ENCODE measurements at places on chromosomes 13 and 19.
A peak's percentile ranks its signal among the peaks of the same experiment; 100 is the strongest.

- no peak for DNase-seq
These were observed 798 bp upstream of the COX6B2 start for GRCh38 chr19:55355213-55355821.

GRCh38 chr13:44425815-44426078 is 52.1 kb downstream of the SERP2 start:
- DNase-seq, result no peak

GRCh38 chr19:16587833-16588823 is 15.9 kb upstream of the SLC35E1 start:
- DNase-seq, result peak; percentile 61

GRCh38 chr13:110916301-110917142 is 1.7 kb upstream of the ANKRD10 start:
- no peak for DNase-seq

DNA sequence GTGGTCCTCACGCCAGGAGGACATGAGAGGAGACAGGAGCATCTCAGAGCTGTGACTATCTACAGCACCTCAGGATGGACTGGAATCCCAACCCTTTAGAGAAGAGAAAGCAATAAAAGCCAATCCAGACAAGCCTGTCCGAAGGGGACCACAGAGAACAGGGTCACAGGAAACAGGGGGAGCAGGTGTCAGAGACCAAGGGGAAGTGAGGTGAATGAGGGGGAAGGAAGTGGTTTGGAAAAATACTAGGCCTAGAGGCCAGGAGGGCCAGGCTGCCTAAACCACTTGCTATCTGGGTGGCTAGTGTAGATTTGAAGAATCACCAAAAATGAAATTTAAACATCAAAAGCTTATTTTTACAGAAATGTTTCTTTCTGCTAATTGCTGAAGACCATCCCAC is 16.2 kb downstream of the TMTC4 start:
- DNase-seq, result no peak

DNA sequence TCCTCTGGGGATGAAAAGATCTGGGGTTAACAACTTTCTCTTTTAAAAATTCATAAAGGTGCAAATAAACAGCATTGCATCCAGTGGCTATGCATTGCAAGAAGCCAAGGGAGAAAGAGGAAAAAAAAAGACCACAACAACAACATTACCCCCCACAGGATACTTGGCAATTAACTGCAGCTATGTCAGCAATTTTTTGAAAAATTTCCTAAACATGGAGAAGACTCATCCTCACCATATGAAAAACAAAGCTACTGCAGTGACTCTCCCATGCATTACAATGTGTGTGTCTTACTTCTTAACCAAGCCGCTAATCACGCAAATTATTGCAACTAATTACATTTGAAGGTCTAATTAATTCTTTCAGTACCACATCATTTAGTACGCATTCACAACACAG is 309.8 kb upstream of the ZNF507 start:
- DNase-seq, result no peak

GRCh38 chr13:47845981-47846380 is 155.1 kb downstream of the SUCLA2 start:
- DNase-seq, result no peak

- no peak for DNase-seq
These were observed 5.7 kb downstream of the SOX1 start for GRCh38 chr13:112072534-112073244.

GRCh38 chr13:38883783-38884182 is 106.8 kb downstream of the STOML3 start:
- DNase-seq, result no peak

- no peak for DNase-seq
These were observed 14.0 kb downstream of the HAUS8 start for GRCh38 chr19:17061205-17061604.

- no peak for DNase-seq
These were observed 59.5 kb downstream of the MYCBP2 start for GRCh38 chr13:77267362-77267761.

GRCh38 chr19:17753976-17754375 is 2.7 kb downstream of the FCHO1 start:
- DNase-seq, result no peak

DNA sequence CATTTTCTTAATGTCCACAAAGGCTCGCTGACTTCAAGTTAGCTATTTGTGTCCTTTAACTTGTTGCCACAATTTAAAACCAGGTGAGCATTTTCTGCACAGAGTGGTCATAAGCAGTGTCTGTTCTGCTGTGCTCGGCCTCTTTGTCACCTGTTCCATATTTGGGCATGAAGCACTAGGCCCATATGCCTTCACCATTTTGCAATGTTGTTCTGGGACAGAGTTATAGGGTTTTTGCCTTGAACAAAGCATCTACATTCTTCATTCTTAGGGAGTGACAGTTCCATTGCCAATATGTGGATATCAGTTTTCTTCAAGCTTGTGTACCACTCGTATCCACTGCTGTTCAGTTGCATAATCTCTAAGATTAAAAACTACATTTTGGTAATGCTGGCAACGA is 56.1 kb downstream of the LRCH1 start:
- DNase-seq, result no peak

DNA sequence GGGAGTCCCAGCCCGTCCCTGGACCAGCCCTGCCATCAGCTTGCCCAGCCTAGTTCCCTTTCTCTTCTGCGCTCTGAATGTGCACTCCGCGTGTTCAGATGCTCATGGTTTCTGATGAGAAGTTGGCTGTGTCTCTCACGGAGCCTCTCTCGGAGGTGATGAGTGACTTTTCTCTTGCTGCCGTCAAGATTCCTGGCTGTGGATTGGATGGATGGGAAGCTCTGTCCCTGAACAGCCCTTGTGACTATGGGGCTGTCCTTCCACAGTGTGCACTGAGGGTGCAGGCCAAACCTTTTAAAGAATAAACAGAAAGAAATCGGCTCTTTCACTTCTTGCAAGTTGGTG is 24.4 kb downstream of the WTIP start:
- DNase-seq, result no peak

DNA sequence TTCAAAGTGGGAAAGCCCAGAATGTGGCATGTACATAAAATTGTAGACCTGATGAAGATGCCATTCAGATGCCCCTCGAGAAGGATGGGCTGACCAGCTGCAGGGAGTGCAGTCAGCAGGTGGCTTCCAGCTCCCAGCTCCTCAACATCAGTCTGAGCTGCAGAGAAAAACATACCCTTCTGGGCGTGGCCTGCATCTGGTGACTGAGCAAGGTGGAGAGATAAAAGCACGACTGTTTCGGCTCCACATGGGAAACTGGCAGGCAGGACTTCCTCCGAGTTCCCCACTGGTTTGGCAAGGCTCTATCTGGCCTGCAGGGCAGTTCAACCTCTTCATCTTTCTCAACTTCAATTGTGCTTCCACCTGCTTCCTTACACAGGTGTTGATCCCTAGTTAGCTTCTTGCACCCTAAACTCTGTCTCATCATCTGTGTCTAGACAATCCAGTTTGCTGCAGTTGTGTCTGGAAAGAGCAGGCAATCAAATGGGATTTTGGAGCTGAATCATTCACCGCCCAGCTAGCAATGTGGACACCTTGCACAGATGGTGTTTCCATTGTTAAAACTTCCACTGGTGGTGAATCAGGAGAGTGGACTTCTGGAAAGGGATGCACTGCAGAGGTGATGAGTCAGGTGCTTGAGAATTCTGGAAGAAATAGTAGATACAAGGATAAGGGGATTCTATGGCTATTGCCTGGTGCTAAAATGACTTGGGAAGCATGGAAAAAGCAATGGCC is 56.8 kb downstream of the POLR1D start:
- no peak for DNase-seq

DNA sequence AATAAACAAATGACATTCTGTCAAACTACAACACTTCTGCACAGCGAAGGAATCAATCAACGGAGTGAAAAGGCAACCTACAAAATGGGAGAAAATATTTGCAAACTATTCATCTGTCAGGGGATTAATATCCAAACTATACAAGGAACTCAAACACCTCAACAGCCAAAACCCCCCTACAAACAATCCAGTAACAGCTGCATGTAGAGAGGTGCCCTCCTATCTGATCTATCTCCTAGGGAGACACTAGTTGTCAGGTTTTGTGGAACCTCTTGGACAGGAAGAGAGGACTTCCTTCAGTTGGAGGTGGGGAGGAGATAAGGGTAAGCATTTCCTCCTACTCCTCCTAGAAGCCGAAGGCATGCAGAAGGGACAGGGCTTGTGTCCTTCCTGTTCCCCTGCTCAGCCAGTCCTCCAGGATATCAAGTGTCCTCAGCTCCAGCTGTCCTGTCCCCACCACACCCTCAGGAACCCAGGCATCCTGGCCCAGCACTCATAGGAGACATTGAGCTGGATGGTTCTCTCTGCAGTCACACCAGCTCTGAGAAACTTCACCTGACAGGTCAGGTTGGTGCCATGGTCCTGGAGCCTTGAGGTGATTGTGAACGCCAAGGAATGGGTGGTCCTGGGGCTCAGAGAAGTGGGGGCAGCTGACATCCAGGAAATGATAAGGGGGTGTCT is 9.8 kb upstream of the SIGLEC8 start:
- no peak for DNase-seq
